NCI-H1417 (cell line): ENCODE measurements at places on chromosomes 13 and 19.

DNA sequence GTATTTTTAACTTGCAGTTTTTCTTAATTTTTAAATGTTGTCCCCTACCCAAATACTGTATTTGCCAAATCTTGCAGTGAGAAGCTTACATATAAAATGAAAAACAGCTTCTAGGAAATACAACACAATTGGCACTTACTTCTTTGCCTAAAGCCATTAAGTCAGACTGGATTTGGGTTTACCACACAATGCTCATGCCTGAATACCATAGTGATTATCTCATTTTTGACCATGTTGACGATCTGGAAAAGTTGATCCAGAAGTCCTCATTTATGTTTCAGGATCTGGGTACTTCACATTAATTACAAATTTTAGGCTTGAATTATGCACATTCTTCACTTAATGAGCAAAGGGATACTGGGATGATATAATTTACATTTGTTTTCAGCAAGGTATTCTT lies 2.4 kb downstream of the RNF6 start:
- DNase-seq = no peak

- no peak for DNase-seq
These were observed 27.5 kb downstream of the RASA3 start for GRCh38 chr13:114104655-114105520.

- no peak for DNase-seq
These were observed 25.7 kb downstream of the ARL11 start for GRCh38 chr13:49654011-49654410.

- DNase-seq = no peak
These were observed 212.5 kb downstream of the DLEU7 start for GRCh38 chr13:50631041-50631440.

DNA sequence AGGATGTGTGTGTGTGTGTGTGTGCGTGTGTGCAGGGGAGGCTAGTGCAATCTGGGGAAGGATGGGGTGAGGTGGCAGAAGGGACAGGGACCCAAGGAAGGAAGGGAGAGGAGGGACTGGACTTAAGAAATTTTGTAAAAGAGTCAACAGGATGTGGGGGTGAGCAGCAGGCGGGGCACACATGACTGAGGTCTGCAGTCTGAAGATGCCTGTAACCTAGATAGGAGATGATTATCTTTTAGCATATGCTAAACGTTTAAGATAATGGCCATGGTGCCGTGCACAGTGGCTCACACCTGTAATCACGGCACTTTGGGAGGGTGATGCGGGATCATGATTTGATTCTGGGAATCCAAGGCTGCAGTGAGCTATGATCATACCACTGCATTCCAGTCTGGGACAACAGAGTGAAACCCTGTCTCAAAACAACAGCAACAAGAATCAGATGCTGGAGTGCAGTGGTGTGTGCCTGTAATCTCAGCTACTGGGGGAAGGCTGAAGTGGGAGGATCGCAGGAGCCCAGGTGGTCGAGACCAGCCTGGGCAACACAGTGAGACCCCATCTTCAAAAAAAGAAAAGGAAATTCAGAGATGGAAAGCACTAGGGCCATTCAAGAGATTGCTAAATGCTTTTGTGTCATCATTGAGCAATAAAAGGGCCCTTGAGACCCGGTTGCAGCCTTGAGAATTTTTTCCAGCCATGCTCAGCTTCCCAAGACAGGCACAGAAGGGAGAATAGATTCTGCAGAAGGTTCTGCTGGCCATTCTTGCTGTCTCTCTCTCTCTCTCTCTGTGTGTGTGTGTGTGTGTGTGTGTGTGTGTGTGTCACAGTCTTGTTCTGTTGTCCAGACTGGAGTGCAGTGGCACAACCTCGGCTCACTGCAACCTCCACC lies 3.8 kb upstream of the ZNF414 start:
- no peak for DNase-seq

GRCh38 chr13:112117258-112117954 lies 50.5 kb downstream of the SOX1 start:
- no peak for DNase-seq

DNA sequence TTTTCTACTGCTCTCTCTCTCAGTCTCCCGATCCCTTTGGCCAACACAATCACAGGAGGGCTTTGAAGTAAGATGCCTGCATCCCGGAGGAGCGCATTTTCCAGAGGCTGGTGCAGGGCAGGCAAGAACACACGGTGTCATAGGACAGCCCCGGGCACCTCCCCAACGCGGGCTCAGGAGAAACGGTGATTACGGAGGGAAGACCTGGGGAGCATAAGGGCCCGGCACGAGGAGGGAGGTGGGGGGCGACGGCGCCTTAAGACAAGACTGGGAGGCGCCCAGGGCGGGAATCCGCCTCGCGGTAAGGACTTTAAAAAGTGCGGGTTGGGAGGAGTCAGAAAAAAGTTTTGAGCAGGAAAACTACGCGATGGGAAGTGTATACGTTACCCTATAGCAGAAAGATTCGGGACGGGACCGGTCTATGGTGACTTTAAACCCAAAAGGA lies 18.7 kb upstream of the ZNF888 start:
- peak; percentile 62 for DNase-seq

DNA sequence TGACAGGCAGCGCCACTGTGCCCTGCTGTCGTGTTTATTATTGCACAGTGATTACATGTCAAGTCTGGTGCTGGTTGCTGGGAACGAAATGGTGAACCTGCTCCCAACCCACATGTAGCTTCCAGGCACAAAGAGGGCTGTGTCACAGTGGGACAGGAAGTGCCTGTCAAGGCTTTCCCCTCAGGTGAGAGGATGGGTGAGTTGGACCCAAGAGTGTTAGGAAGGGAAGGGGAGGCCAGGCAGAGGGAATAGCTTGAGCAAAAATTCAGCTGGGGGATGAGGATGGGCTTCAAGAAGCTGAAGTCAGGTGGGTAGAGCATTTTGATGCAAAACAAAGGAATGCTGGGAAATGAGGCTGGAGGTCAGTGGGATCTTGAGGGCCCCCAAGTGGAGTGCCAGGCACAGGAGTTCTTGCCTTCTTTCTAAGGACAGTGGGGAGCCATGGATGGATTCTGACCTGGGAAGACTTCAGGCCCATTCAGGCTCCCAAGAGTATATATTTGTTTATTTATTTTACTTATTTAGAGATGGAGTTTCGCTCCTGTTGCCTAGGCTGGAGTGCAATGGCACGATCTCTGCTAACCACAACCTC lies 8.5 kb upstream of the QTRT1 start:
- no peak for DNase-seq

DNA sequence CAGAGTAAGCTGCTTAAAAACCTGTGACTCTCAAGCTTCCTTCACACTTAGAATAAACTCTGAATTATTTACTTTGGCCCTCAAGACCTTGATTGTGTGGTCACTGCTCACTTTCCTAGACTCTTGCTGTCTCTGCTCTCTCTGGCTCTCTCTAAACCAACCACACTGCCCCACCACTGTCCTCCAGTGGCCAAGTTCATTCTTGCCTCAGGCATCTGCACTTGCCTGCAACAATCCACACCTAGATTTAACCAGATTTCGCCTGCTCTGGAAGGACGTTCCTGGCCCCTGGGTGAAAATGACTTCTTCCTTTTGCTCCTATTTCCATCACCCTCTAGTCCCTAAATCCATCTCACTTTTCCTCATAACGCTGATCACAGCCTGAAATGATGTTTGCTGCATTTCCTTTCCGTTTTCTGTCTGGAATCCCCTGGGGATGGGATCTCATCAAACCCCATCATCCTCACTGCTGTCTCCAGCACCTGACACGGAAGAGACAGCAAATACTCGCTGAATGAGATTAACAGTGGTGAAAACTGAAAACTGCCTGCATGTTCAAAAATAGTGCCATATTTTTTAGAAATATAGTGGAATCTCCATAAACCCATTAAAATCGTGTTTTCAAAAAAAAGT lies 232.6 kb downstream of the UQCRFS1 start:
- no peak for DNase-seq

GRCh38 chr19:46107371-46107770 lies 17.1 kb downstream of the IGFL3 start:
- DNase-seq = no peak

GRCh38 chr13:75393839-75394520 lies 88.0 kb downstream of the TBC1D4 start:
- no peak for DNase-seq

GRCh38 chr19:22527554-22527953 lies 105.4 kb upstream of the ZNF98 start:
- no peak for DNase-seq

GRCh38 chr19:48872884-48873475 lies 759 bp downstream of the PPP1R15A start:
- peak; percentile 56 for DNase-seq

DNA sequence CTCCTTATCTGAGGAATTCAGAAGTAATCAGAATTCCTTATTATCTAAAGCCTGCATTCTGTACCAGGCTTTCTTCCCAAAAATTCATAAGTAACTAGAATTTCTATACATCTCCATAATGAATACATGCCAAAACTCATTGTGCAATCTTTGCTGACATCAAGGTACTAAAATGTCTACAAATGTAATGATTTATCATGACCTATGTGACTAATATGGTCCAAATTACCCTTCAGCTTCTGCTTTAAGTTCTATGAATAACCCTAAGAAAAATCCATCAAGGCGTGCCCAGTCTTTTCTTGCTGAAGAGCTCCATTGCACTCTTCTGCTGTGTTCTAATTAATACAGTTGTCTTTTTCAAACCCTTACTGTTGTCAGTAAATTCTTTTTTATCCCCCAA lies 58.5 kb upstream of the SLITRK1 start:
- no peak for DNase-seq
